ENCODE measurements at places on chromosomes 16 and 17.

GRCh38 chr17:20611309-20611708 is 31.8 kb downstream of the CDRT15L2 start:
- DNase-seq = no peak

DNA sequence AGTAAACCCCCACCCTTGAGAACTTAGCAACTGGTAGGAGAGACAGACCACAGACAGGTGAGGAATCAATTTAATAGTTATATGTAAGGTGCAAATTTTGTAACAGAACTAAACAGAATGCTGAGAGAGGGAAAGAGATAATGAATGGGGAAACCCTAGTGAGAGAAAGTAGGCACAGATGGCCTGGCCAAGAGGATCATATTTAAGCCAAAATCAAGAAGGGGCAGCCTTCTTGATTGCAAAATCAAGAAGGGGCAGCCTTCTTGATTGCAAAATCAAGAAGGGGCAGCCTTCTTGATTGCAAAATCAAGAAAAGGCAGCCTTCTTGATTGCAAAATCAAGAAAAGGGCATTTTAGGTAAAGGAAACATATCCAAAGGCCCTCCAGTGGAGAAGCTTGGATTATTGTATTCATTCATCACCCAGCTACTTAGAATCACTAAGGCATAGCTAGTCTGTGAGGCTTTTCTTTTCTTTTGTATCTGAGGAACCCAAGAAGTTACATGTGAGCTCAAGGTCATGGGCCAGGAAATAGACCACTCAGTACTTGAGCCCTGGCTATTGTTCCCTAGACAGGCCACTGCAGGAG is 190.6 kb downstream of the CYLD start:
- no peak for DNase-seq

DNA sequence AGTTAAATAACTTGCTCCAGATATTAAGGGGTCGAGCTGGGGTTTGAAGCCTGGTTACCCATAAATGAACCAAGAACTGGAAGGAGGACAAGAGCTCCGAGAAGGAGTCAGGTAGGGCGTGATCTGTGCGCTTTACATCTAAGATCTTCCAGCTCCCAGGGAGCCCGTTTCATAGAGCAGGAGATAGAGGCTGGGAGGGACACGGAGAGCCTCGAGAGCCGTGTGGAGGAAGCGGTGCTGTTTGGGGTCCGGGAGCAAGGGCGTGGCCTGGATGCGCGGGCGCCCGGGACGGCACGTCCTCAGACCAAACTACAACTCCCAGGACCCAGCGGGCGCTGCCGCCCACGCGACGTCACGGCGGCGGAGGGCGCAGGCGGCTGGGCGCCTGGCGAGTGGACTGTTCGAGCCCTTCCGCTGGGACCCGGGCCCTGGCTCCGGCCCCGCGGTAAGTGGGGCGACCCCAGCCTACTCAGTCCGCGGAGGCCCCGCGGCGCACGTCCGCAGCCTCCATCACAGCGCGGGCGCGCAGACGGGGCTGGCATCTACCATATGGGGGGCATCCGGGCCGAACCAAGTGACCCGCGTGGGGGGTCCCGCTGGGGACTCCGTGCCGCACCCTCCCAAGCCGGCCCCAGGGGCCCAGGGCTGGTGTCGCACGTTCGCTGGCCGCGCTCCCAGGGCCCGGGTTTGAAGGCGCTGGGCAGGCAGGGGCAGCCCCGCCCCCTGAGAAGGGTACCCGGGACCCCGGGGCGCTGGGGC is at the start of gene BCKDK:
Gene BCKDK, plus strand, starts transcription at position 352 of the 759 bp plus-strand sequence. CDS start 838 bp downstream, outside the sequence.
- peak; percentile 86 for DNase-seq

- DNase-seq = no peak
These were observed 44.9 kb upstream of the ERN1 start for GRCh38 chr17:64174686-64175456.

DNA sequence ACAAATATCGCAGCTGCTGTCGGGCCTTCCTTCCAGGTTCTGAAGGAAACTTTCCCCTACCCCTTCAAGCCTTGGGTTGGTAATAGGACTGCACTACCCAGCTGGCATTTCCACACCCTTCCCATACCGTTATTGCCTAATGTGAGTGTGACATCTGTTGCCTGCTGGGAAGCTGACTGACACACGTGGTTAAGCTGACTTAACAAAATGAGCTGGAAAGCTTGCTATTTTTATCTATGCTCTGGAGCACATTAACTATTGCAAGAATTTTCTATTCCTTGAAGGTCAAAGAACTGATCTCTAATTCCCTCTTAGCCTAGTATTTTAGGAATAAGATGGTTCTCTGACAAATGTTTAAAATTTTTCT is 79.5 kb downstream of the PMP22 start:
- DNase-seq = peak; percentile 53

DNA sequence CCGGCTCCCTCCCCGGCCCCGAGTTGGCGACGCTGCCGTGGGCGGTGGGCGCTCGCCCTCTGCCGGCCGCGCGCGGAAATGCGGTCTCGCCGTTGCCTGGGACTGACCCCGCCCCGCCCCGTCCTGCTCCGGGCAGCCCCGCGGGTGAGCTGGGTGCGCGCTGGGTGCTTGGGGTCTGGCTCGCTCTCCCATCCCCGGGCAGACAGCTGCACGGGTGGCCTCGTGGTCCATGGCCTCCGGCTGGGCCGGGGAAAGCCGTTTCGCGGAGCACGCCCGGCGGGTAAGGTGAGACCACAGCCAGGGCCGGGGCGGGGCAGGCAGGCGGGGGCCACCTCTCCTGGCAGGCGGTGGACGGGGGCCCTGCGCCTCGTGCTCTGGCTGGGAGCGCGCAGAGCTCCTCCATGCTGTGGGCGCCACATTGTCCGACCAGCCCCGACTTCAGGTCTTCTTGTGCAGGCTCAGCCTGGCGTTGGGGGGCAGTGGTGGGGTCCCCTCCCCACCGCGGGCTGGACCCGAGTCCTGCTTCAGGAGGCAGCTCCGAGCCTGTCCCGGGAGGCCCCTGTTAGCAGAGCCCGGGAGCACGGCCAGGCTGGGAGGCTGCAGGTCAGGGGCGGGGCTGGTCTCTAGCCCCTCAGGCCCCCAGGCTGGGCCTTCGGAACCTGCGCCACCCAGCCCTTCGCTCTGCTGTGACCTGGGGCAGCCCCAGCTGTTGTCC is 7.0 kb upstream of the C1QTNF8 start:
- DNase-seq = peak; percentile 70

All from NCI-H69 (cell line).